ENCODE measurements at places on chromosomes 11 and 22.
A peak's percentile ranks its signal among the peaks of the same experiment; 100 is the strongest.

- ATAC-seq, result no peak
Observed at GRCh38 chr11:71117311-71117710, 135.1 kb downstream of the SHANK2 start.

DNA sequence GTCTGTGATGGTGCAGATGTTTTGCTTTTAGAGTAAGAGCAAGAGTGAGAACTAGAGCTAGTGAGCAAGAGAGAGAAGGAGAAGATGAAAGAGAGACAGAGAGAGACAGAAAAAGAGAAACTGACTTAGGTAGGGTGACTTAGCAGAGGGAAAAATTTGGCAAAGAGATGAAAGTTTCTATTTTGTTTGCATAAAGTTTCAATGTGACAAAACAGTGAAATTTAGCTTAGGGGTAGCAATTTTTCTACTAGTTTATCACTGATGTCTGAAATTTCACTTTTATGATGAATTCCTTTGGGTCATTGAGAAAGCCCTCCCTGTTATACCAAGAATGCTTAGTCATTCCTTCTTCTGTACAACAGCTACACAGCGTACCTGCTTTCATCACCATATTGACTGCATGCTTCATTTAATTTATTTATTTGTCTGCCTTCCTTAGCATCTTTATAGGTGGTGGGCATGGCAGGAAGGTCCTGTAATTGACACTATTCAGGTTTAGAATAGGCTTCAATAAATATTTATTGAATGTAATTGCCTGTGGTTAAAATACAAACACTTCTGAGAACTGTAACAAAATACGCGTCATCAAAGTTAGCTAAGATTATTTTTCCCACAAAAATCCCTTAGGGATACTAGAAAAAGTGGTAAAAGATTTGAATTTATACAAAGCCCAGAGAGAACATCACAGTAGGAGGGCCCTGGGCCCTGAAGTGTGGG lies 19.9 kb upstream of the CTSC start:
- ATAC-seq, result peak; percentile 95

GRCh38 chr22:48083502-48083901 lies 1321.1 kb downstream of the TBC1D22A start:
- ATAC-seq, result no peak

- ATAC-seq, result no peak
Observed at GRCh38 chr11:119187123-119187892, 2.0 kb downstream of the NHERF4 start.

DNA sequence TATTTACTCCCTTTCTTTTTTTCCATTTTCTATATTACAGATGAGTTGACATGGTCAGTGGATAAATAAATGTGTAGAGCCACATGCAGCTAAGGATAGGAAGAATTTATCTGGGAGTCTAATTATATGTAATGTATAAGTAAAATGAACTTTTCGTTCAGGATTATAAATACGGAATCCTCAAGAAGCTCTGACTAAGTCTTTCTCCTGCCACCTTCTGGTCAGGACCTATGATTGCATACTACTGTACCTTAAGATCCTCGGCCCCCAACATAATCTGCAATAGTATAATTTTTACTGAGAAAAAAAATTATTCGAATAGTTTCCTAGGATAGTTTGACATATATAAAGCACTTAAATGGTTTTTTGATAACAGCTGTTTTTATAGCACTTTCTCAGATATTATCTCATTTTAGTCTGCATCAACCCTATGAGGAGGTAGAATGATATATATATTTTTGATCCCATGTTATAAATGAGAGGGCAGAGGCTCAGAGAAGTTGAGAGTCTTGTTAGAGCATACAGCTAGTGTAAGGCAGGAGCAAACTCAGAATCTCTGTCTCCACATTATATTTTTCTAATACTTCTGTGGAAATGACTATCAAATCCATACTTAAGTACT lies 36.1 kb downstream of the CCDC90B start:
- peak; percentile 39 for ATAC-seq

GRCh38 chr22:28706845-28707244 lies 27.2 kb upstream of the TTC28 start:
- ATAC-seq, result no peak

GRCh38 chr11:16410479-16410878 lies 54.1 kb upstream of the SOX6 start:
- no peak for ATAC-seq

DNA sequence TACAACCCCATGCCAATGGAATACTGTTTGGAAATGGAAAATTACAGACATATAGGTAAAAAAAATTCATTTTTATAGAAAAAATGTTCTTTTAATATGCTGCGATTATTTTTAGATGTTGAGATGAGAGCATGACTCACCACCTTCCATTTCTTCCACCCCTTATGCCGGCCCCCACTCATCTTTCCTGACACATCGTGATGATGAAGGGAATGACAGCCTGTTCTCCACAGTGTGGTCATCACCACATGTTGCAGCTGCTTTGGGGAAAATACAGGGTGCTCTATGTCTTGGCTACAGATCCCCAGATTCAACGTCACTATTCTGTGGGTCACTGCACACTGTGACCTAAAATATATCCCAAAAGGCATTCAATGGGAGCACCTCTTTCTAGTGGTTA lies 916.2 kb downstream of the METTL15 start:
- no peak for ATAC-seq

DNA sequence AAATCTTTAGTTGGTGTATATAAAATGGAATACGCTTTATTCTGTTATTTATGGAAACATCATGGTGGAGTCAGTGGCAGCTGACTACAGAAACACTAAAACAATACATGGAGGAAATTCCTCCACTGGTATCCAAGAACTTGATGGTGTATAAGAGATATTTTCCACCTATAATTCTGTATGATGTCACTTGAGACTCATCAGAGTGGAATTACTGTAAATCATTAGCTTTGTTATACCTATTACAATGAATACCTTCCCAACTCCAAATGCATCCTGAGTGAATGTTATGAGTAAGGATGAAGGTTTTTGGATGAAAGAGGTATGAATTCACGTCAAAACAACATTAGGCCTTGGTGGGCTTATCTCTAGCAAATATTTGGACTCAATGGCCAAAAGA lies 258.5 kb upstream of the SORL1-AS1 start:
- no peak for ATAC-seq

GRCh38 chr22:44585559-44586350 lies 87.7 kb upstream of the RTL6 start:
- ATAC-seq, result no peak

DNA sequence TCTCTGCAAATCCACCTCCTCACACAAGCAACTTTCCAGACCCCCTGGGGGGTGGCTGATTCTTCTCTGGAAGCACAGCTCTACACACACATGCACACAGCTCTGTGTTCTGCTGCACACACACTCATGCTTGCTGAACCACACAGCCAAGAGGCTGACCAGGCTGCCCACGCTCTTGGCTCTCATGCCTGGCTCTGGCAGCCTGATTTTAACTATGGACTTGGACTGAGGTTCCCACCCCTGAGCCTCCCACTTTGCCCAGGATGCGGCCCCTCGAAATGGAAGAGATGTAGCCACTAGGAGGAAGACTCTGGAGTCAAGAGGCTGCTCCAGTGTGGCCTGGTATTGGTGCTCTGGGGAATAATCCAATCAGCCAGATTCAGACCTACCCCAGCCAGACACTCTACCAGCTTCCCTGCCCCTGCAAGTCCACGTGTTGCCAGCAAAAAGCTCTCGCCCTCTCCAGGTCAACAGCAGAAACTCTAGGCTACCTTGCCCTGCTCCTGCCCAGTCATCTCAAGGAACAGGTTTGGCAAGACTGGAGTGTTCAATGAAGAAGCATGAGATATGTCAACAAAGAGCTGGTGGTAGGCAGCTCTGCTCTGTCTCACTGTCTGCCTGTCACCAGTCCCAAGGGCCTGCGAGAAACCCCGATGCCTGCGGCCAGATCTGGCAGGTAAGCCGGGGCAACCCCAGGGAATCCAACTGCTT lies 8.8 kb upstream of the CASTOR1 start:
- no peak for ATAC-seq

- ATAC-seq, result peak; percentile 80
Observed at GRCh38 chr11:107545101-107545514, 20.4 kb downstream of the ALKBH8 start.

GRCh38 chr11:64754919-64755662 lies 4.7 kb downstream of the PYGM start:
- ATAC-seq, result no peak

GRCh38 chr11:65622011-65622410 lies 6.4 kb downstream of the PCNX3 start:
- no peak for ATAC-seq

- peak; percentile 38 for ATAC-seq
Observed at GRCh38 chr11:107704451-107704850, 7.4 kb downstream of the SLN start.

DNA sequence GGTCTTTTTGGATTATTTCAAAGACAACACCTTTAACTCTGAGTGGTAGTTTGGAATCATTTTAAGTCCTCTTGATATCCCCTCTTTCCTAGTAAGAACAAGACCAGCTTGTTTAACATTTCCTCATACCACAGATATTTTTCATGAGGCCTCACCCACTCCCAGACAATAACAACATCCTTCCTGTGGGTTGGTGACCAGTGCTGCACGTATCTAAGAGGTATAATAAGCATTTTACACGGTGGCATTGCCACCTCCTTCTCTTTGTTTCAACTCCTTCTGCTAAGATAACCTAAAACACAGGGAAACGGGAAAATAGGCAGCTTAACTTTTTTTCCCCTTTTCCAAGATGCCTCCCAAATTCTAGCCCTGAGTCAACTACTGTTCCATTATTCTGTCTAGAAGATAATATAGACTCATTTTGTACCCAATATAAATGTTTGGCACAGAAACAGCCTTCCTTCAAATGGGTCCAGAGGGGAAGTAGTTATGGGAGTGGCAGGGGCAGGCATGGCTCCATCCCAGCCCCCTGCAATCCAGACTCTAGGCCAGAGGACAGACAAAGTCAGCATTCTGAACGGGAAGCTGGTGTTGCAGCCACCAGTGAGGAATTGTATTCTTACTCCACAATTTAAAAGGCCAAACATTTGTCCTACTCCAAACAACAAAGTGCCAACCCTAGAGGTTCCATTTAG lies 28.5 kb downstream of the MAML2 start:
- ATAC-seq, result peak; percentile 60

GRCh38 chr11:45333001-45333971 lies 47.1 kb upstream of the SYT13 start:
- ATAC-seq, result peak; percentile 56

DNA sequence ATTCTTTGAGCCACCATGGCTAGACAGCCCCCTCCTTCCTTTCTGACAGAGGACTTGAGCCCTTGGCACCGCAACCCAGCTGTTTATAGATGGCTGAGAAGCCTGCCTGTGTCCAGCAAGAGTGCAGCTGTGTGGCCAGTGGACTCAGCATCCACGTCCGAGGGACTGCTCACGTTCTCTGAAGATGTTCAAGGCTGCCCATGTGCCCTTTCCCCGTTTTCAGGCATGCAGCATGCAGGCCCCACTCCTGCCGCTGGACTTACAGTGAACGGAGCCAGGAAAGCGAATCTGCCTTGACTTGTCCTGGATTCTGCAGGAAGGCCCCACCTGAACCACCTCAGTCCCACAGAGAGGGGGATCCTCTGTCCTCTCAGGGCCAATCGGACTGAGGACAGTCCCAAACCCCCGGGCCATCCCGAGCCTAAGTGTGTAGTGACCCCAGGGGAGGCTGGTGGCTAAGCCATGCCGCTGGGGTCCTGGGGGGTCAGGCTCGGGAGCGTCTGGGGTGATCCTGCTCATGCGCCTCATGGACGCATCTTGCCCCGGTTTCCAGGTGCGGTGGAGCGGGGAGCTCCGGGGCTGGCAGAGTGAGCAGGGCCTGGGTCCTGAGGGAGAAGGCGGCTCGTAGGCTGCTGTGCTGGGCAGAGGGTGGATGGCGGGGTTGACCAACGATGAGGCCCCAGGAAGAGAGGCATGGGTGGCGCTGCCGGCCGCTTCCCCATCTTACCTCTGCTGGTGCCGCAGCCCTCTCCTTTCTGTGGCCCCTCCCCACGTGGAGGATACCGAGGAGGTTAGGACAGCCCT lies 170.7 kb downstream of the CTTN start:
- no peak for ATAC-seq

GRCh38 chr11:15923183-15923582 lies 433.2 kb downstream of the SOX6 start:
- ATAC-seq, result no peak

DNA sequence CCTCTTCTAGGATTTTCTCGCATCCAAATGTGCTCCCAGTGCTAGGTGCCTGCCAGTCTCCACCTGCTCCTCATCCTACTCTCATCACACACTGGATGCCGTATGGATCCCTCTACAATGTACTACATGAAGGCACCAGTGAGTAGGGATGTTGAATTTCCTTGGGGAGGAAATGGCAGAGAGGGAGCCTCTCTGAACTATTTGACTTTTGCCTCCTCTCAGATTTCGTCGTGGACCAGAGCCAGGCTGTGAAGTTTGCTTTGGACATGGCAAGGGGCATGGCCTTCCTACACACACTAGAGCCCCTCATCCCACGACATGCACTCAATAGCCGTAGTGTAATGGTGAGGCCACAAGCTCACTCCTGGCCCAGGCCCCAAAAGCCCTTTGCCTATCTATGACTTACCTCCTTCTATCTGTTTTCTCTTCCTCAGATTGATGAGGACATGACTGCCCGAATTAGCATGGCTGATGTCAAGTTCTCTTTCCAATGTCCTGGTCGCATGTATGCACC lies 2.5 kb downstream of the TAF10 start:
- ATAC-seq, result no peak

- no peak for ATAC-seq
Observed at GRCh38 chr11:46222490-46223251, 54.8 kb upstream of the CREB3L1 start.

GRCh38 chr11:12592283-12592682 lies 81.9 kb upstream of the TEAD1 start:
- no peak for ATAC-seq

- no peak for ATAC-seq
Observed at GRCh38 chr22:19799322-19800190, 39.0 kb downstream of the TBX1 start.

DNA sequence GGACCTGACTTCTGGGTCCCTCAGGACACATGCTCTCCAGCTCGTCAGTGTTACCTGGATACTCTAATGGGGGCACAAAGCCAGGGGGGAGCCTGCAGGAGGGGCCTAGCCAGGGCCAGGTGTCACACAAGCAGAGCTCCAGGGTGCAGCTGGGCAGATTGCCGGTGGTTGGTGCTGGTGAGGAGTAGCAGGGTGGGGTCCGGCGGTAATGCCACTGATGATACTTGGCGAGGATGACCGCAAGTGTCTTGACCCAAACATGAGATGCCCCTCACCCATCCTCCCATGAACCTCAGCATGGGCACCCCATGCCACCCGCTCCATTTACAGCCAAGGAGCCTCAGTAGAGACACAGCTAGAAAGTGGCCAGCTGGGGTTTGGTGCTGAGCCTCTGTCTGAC lies 15.1 kb upstream of the KCNQ1OT1 start:
- no peak for ATAC-seq
